ENCODE measurements at places on chromosomes 16 and 17.
A peak's percentile ranks its signal among the peaks of the same experiment; 100 is the strongest.

DNA sequence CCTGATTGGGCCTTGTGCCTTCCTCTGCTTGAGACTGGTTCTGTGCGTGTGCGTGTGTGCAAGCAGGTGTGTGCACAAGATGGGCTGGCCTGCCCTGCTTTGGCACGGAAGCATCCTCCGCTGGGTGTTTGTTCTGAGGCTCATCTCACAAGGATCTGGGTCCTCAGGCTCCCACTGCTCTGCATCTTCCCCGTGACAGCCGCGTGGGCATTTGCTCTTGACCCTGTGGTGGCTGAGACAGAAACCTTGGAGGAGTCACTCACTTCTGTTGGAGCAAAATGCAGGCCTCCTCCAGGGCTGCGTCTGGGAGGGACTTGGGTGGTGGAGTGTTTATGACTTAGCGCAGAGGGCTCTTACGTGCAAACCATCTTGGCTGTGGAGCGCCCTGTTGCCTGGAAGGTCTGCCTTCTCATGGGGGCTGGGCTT, 119.2 kb downstream of the RPTOR start:
- DNase-seq, result no peak

DNA sequence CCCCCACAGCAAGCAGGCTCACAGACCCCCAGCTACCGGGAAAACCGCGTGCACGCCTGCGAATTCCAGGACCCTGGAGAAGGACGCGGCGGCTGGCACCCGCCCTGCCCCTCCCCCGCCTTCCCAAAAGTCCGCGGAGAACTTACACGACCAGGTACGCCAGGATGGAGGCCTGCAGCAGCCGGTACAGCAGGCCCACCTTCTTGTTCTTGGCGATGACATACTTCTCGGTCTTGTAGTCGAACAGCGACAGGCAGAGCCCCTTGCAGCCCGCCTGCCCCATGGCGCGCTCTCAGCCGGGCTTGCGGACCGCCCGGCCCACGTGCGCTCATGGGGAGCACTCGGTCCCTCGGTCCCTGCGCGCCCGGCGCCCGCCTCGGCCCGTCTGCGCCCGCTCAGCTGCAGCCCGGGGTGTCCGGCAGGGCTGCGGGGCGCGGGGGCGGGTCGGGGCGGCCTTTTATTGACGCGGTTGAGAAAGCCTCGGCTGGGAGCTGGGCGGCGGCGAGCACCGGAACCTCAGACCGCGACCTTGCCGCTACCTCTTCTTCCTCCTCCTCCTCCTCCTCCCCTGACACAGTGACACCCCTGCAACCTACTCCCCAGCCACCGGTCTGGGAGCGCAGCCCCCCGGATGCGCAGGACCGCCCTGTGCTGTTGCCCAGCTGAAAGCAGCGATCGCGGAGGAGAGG, at the start of gene P2RX5:
P2RX5 (minus strand) TSS at position 433 of the 689 bp plus-strand sequence; CDS start at position 283, 150 bp downstream.
- peak; percentile 59 for DNase-seq

DNA sequence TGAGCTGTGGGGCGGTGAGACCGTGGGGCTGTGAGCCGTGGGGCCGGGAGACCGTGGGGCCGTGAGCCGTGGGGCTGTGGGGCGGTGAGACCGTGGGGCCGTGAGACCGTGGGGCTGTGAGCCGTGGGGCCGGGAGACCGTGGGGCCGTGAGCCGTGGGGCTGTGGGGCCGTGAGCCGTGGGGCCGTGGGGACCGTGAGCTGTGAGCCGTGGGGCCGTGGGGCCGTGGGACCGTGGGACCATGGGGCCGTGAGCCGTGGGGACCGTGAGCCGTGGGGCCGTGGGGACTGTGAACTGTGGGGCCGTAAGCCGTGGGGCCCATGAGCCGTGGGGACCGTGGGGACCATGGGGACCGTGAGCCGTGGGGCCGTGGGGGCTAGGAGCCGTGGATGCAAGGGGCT, 24.6 kb upstream of the PVALEF start:
- no peak for DNase-seq

- DNase-seq, result no peak
Measured at GRCh38 chr16:3495176-3495575, at the start of gene C16orf90. Gene C16orf90 (minus strand): TSS chr16:3495489. CDS start chr16:3495421, 68 bp downstream.

DNA sequence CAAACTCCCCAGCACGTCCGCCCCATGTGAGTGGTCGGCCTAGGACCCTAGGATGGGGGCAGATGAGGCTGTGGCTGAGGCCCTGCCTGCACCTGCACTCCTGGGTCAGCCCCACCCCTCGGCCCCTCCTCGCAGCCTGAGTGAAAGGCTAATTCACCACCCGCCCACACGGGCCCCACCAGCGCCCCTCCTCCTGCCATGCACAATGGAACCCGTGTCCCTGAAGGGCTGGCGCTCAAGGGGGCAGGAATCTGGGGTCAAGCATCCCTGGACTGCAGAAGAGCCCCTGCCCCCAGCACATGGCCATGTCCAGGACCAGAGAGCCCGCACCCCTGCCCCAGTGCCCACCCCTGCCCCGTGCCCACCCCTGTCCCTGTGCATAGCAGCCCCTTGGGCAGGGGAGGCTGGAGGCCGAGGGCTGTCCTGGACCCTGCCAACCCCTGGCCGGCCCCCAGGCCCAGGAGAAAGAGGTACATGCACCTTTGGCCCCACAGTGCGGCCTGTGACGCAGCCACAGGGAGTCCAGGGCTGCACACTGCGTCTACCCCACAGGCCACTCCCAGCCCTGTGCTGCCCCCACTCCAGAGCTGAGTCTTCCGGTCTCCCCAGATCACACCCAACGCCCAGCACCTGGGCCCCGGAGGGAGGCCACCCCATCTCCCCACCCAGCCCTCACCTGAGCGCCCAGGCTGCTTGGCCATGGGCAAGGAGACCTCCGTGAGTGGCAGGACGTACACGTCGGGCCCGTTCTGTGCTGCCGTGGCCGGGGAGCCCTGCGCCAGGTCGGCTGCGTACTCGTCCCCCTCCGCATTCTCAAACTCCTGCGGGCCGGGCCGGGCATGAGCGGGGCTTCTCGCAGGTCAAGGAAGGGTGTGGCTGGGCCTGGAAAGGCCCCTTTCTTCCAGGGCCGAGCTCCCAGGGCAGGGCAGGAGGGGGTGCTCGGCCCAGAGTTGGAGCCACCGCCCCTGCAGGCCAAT, 34.6 kb upstream of the PVALEF start:
- DNase-seq, result no peak

DNA sequence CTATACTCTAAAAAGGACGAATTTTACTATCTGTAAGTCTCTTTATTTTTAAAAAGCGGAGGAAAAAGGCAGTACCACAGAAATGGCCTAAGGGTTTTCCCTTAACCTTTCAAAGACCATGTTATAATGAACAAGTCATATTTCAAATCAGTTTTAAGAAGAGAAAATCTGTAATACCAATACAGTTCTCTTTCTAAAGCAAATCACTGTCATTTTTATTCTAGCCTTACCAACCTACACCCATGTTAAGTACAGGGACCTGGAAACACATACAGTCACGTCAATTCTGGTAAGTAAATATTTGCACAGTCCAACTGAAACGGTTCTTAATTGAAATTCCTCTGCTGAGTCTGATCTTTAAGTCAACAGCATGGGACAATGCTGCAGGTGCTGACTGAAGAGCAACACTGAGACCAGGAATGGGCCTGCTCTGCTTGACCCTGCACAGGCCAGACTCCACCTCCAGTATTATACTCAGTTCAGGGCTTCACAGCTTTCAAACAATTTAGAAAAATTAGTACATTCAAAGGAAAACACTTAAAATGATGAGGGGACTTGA, 20.2 kb downstream of the MBTPS1 start:
- DNase-seq, result no peak

DNA sequence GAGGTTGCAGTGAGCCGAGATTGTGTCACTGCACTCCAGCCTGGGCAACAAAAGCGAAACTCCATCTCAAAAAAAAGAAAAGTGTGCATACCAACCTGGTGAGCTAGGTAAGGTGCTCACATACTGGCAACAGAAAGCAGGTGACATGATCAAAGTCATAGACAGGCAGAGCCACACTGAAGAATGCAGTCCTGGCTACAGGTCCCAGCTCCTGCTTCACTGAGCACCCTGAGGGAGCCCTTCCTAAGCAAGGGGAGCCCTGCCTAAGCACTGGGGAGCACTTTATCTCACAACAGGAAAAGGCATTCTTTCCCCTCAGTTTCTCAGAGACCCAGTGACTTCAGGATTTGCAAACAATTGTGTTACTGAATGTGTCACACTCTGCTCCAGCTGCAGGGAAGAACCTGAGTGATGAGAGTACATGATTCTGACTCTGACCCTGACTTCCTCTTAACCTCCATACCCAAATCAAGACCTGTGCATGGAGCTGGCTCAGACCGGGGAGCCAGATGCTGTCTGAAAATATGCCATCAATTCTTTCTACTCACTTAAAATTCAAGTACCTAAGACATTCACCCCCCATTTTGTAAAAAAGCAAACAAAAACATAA, 40.5 kb downstream of the ANKRD11 start:
- no peak for DNase-seq

DNA sequence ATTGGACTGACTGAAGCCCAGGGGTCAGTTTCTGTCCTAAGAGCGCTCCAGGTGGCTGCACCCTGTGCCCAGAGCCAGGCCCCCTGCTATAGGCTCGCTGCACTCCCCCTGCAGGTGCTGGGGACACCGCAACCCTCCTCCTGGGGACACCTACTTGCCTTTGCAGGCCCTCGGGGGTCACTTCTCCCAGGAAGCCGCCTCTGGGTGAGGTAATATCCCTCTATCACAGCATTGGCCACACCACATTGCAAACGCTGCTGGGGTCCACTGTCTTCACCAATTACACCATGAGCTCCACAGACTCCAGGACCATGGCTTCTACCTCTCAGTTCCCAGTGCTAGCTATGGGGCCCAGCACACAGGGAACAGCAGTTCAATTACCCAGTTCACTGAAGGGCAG, 14.9 kb downstream of the USP36 start:
- DNase-seq, result no peak

- no peak for DNase-seq
Measured at GRCh38 chr16:9568261-9568660, 476.8 kb downstream of the HAPSTR1 start.

DNA sequence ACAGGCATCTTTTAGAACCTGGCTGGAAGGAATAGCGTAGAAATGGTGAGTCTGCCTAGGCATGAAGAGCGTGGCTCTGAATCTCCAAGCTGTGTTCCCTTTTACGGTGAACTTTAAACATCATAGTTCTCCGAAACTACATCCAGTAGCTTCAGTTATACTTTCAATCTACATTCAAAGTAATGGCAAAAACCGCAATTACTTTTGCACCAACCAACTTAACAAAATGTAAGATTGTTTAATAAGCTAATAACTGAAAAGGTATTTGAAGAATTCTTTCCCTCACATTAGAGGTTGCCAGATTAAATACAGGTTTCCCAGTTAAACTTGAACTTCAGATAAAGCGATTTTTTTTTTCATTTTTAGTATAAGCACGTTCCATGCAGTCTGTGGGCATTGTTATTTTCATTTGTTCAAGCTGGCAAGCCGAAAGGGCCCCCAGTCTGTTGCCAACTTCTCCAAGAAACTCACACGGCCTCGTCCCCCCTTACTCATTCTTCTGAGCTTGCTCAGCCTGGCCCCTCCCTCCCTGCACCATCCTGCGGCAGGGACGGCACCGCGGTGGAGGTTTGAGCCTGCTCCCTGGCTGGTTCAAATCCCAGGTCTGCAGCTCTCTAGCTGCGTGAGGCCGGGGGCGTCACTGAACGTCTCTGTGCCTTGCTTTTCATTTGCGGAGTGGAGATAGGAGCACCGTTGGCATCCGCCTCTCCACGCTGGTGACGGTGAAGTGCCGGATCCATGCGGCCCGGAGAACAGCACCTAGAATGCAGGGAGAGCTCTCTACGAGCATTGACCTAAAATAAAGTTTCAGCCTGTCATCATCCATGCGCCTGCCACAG, 3.5 kb upstream of the MTHFSD start:
- no peak for DNase-seq

DNA sequence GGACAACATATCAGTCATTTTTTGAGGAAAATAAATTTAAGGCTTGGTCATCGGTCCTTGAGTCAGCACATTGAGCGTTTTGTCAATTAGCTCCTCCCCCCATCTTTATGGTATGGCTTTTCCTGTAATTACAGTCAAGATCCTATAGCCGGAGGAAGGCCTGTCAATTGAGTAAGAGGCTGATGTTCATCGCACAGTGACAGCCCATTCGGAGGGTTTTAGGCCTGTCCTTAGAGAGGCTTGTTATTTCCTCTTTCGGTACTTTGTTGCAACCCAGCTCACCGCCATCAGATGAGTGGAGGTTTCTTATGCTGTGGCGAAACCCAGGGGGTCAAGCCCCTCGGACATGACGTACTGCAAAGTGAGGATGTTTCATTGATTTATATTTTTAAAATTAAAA, 395.2 kb downstream of the WWOX start:
- no peak for DNase-seq

DNA sequence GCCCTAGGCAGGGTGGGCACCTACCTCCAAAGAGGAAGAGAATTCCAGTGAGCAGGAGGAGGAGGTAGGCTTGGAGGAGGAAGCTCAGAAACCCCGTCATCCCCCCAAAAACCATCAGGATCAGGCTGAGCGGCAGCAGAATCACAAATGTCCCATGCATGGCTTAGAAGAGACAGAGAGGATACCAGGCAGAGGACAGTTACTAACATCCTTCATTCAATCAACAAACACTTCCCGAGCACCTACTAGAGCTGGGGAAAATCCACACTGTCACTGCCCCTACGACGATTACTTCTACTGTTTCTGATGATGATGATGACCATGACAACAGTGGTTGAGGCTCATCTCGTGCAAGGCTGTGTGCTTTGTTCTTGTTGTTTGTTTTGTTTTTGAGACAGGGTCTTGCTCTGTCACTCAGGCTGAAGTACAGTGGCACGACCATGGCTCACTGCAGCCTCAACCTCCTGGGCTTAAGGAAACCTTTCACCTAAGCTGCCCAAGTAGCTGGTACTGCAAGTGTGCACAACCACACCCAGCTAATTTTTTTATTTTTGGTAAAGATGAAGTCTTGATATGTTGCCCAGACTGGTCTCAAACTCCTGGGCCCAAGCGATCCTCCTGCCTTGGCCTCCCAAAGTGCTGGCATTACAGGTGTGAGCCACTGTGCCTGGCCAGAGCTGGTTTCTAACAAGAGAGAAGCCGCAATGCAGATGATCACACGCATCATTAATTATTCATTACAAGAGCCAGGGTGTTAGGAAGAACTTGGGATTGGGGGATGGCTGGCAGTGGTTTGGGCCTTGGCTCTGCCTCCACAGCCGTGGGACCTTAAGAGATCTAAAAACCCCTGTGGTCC, 18.0 kb downstream of the TMEM114 start:
- DNase-seq, result no peak

GRCh38 chr17:77423589-77424451, 283.1 kb downstream of the SEC14L1 start:
- DNase-seq, result no peak

DNA sequence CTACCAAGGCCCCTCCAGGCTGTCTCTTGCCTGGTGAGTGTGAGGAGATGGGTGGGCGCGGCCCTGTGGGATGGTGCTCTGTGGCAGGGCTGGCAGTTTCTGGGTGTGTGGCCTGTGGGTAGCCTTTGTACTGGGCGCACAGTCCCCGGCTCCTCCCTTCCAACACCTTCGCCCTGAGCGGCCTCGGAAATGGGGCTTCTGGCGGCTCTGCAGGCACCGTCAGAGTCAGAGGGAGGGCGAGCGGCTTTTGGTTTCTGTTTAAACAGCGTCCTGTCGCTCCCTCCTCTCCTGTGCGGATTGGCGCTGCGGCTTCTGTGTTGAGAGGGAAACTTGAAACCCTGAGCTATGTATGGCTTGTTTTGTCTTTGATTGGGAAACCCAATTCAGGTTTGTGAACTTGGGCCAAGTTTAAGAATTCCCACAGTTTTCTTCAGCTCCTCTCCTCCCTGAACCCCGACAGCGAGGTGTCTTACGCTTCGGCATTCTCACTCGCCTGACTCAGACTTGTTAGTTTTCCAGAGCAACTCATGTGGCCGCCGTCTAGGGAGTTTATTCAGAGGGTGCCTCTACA, 8.3 kb upstream of the ZNF750 start:
- DNase-seq, result no peak

All from GM10248 (cell line).